Bone marrow (tissue), 2 donors: ENCODE measurements at places on chromosomes 11 and 22.
A peak's percentile ranks its signal among the peaks of the same experiment; 100 is the strongest.

- DNase-seq: no peak
Measured at GRCh38 chr11:10038521-10039302, 255.3 kb downstream of the SBF2 start.

GRCh38 chr11:94558468-94558867, 8.7 kb upstream of the PIWIL4 start:
- peak; percentile 58 for DNase-seq

- no peak for DNase-seq
Measured at GRCh38 chr11:29562183-29562582, 454.6 kb downstream of the KCNA4 start.

- DNase-seq: no peak
Measured at GRCh38 chr11:72368339-72368738, 66.0 kb downstream of the CLPB start.

GRCh38 chr11:111204211-111204610, 41.3 kb upstream of the POU2AF2 start:
- DNase-seq: no peak

- no peak for DNase-seq
Measured at GRCh38 chr22:26763633-26764361, 106.4 kb downstream of the MIAT start.

DNA sequence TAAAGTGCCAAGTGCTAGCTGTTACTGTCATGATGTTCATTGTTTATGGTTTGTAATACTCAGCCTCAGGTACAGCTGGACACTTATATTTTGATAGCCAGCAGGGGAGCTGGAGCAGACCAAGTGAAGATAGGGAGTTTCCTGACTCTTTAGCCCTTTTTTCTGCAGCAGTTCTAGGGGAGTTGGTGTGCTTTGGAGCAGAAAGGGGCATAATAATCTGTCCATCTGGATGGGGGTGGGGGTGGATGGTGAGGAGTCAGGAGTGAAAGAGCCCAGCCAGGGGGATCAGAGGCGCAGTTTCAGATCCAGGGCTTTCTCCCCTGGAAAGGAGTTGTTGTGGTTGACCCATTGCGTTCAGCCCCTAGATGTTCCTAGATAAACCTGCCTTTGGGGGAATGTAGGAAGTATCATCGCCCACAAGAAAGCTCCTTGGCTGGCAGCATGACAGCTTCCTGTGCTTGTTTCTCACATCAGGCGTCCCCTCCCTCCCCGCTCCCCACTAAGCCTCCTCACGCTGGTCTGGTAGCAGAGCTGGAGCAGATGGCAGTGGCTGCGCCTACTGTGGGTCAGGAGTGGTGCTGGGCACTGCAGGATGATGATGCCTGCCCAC, 41.9 kb downstream of the MED15 start:
- no peak for DNase-seq

DNA sequence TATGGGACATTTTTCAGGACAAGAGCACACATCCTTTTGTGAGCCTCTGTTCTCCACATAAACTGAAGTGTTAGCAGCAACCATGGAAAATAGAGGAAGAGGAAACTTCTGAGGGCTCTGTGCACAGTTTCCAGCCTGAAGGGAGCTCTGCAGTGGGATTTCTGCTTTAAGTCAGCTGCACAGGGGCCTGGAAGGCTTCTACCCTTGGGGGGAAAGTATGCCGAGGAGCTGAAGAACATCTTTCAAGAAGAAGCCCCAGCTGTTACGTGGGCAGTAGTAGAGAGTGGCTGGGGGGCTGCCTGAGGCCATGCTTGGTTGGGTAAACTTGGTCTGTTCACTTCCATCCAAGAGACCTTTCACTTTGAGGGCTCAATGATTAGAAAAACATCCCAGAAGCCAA, 82.7 kb upstream of the EED start:
- no peak for DNase-seq

DNA sequence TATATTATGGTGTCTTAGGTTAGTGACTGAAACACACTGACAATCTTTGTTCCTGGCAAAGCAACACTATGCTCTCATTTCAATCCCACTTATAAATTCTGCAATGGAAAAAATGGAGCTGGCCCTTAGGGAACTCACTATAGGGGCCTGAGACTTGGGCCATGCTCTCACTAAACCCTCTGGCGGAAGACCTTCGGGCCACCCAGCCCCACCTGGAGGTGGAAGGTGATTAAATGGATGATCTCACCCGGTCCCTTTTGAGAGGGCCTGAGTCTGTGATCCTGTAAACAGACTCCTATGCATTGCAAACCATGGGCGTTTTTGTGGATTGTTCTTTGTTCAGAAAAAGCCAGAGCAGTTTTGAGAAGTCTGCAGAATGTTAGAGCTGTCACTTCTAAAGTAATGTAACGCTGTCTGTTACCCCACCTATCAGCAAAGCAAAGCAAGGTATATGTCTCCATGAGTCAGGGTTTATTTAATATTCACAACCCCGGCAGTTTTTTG, 17.0 kb upstream of the CDON start:
- DNase-seq: no peak

DNA sequence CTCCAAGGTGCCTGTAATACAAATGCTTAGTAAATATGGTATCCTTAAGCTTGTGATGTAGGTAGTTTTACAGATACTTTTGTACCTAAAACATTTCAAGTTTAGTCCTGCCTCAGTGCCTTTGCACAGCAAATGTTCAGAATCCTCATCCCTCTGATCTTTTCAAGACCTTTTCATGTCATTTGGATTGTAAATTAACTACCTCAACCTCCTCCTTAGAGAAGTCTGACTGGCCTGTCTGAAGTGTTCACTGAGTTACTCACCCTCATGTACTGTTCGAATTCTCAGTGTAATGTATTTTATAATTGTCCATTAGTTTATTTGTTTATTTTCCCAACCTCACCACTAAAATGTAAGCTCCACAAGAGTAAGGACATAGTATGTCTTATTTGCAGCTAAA, 147.5 kb downstream of the ELP4 start:
- DNase-seq: no peak

- DNase-seq: no peak
Measured at GRCh38 chr11:2221591-2221990, 48.8 kb downstream of the ASCL2 start.

GRCh38 chr11:95886462-95886861, 37.4 kb downstream of the MTMR2 start:
- no peak for DNase-seq

DNA sequence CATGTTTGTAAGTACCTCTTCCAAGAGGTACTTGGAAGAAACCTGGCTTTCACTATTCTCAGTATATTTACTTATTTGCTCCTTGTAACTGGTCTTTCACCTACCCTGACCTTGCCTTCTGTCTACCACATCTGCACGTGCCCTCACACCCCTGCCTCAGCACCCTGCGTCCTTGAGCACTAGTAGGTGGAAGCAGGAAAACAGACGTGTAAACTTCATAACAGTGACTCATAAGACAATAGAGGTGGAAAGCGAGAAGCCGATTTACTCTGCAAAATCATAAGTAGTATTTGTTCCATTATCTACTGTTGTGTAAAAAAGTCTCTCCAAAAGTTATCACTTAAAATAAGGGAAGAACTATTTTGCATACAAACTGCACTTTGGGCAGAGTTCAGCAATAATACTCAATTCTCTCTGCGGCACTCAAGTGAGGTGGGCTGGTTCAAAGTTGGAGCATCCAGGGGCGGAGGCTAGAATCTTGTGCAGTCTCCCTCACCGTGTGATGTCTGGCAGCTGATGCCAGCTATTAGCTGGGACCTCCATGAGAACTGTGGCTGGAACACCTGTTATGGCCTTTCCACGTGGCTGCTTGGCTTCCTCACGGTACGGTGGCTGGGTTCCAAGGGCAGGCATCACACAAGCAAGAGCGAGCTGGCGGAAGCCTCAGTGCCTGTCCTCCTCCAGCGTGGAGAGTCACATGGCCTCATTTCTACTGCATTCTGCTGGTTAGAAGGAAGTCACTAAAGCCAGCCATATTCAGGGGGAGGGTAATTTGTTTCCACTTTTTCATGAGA, 30.4 kb downstream of the PACS1 start:
- DNase-seq: peak; percentile 64

GRCh38 chr22:23537416-23537815, 42.7 kb downstream of the IGLL1 start:
- no peak for DNase-seq

- peak; percentile 62 for DNase-seq
Measured at GRCh38 chr11:35057926-35058668, 80.9 kb upstream of the CD44 start.

DNA sequence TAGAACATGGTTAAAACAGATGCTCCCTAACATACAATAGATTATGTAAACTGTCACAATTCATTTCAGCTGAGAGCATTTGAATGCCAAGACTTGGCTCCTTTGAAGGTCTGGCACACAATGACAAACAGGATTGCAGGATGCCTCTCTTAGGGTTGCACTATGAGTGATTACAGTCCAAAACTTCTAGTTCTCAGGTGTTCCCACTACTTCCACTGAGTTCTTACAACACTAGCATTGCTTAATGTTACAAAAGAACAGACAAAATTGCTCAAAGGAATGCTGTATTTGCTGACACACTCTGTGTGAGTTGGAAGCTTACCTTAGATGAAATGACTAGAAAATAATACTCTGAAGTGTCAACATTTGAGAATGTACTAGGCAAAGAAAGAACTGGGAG, 2413.8 kb upstream of the RAG2 start:
- DNase-seq: no peak

GRCh38 chr22:45242778-45243191, 2.1 kb upstream of the KIAA0930 start:
- DNase-seq: no peak

DNA sequence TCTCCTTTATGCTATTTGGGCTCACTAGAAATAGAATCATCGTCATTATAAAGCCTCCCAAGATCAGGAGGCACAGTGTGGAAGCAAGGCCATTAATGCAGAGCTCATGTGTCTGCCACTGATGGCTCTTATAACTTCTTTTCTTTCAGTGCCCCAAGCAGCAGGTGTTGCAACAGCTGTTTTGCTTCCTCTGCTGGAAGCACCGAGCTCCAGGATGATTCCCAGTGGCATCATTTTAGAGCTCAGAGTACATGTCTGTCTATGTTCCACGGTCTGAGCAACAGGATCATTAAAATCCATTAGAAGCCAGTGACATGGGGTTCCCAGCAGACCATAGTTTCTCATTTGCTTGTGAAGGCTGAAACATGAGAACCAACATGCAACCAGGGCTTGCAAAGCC, 803.0 kb upstream of the FAT3 start:
- no peak for DNase-seq

- DNase-seq: no peak
Measured at GRCh38 chr11:9852465-9852864, 188.6 kb downstream of the SWAP70 start.

DNA sequence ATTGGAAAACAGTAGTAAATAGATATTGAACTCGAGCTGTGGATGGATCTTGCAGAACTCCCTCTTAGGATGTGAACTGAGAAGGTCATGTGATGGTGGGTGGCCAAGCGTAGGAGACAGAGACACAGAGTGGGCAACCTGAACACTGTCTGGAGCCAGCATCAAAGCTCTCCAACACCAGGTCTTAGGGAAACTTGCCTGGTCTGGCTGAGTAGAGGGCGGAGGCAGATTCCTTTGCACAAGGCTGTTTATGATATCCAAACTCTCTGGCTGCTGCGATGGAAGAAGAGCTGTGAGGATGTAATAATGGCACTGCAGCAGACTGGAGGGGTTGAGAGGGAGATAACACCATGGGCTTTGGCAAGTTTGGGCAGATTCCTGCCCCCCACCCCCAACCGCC, 10.1 kb downstream of the NAV2 start:
- DNase-seq: no peak

GRCh38 chr11:45847911-45848316, 639 bp downstream of the CRY2 start:
- DNase-seq: no peak

GRCh38 chr11:74845978-74846517, 97.4 kb downstream of the RNF169 start:
- DNase-seq: no peak

DNA sequence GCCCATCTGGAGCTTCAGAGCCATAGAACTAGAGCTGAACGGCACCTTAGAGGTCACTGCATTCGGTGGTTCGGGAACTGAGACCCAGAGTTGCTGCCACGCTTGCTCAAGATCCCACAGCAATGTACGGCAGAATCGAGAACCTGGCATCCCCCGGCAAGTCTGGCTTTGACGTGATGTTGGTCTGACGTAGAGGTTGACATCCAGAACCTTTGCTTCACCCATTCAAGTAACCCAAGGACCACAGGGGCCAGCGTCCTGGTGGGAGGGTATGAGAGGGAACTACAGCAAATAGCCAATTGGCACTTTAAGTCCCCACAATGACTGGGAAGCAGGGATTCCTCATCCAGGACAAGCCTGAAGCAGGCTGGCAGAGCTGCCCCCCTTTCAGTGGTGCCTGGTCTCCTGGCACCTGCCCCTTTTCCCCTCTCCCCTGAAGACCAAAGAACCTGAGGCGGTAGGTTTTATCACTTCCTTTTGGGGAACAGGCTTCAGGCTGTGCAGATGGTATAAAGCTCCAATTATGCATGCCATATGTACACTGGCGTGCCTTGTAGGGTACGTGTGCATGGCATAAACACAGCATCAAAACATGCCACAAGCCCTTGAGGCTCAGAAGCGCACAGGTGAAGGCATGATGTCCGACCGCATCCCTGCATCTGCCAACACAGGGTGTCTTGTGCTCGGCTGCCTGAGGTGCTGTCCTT, 15.3 kb upstream of the TEF start:
- no peak for DNase-seq

DNA sequence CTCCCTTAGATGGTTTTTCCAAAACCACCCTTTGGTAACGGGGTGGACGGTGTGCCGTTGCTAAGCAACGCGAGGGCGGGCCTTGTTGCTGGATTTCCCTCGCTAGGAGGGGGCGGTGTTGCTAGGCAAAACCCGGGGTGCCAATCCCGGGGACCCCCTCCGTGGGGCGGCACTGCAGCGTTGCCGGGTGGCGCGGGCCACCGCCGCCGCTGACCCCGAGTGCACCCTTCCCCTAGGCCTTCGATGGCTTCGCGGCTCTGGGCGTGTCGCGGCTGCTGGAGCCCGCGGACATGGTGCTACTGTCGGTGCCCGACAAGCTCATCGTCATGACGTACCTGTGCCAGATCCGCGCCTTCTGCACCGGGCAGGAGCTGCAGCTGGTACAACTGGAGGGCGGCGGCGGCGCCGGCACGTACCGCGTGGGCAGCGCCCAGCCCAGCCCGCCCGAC, 8.9 kb downstream of the EHBP1L1 start:
- no peak for DNase-seq

- DNase-seq: peak; percentile 81
Measured at GRCh38 chr22:42933485-42934091, 76.5 kb upstream of the ARFGAP3 start.
